IMR-90 (cell line): ENCODE measurements at places on chromosomes 6 and 20. TPM values are rescaled to one million over a fixed set of nuclear protein-coding genes. Genes with fewer than 3 reads are reported as not detected.
A peak's percentile ranks its signal among the peaks of the same experiment; 100 is the strongest.

- H3K27me3 ChIP-seq = no peaks in the 10 kb centered on the region
- peak; percentile 16 for DNase-seq
- H3K36me3 ChIP-seq = no peaks in the 10 kb centered on the region
- peaks cover 24% of the 10 kb centered on the region for H3K4me1 ChIP-seq
Observed at GRCh38 chr6:133547136-133547535, 306.0 kb downstream of the EYA4 start.

GRCh38 chr20:50113420-50114224 is 672 bp upstream of the UBE2V1 start:
- peaks cover 28% of the 10 kb centered on the region for H3K4me1 ChIP-seq
- H3K36me3 ChIP-seq = no peaks in the 10 kb centered on the region
- H3K4me3 ChIP-seq = peak overlapping the region; percentile 73
- DNase-seq = no peak
- peak overlapping the region; percentile 91 for H3K27ac ChIP-seq

DNA sequence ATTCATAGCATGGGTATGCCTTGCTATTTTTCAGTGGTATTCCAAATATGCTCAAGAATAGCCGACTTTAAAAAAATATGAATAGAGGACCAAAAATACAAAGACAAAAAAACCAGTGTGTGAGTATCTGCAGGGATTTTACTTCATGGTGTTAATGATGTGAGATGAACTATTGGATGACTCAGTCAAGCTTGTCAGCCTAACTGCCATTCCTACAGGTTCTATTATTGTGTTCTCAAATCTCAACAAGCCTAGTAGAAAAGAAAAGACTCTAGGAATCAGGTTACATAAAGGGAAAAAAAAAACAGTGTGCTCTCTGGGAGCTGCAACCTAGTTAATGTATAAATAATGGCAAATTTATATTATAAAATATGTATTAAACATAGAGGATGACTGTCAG is 588.4 kb upstream of the BTBD3 start:
- peak; percentile 12 for DNase-seq
- H3K27ac ChIP-seq = no peak overlapping the region
- no peaks in the 10 kb centered on the region for H3K27me3 ChIP-seq
- H3K4me3 ChIP-seq = no peak overlapping the region
- H3K4me1 ChIP-seq = no peaks in the 10 kb centered on the region

- H3K27ac ChIP-seq = no peak overlapping the region
- H3K4me1 ChIP-seq = no peaks in the 10 kb centered on the region
- H3K36me3 ChIP-seq = no peaks in the 10 kb centered on the region
- no peak overlapping the region for H3K4me3 ChIP-seq
- H3K27me3 ChIP-seq = peaks cover 11% of the 10 kb centered on the region
Observed at GRCh38 chr20:25125636-25126035, 43.7 kb upstream of the VSX1 start.

GRCh38 chr6:3808199-3808598 is 41.0 kb upstream of the FAM50B start:
- H3K27me3 ChIP-seq = no peaks in the 10 kb centered on the region
- no peak for DNase-seq
- H3K27ac ChIP-seq = no peak overlapping the region
- no peak overlapping the region for H3K4me3 ChIP-seq

DNA sequence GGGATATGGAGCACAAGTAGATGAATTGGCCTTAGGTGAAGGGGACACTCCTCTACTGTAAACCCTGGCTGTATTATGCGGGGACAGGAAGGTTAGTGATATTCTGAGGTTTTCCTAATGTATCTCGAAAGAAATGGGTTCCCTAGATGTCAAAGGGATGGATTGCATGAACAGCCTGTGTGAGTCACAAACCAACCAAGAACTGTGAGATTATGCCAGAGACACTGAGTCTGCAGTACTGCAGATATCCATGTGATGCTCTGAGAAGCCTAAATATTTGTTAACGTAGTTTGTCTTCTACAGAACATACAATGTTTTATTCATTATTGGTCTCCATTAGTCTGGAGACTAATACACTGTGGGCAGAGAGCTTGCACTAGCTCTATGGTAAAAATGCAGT is 182.2 kb downstream of the AKAP7 start:
- H3K36me3 ChIP-seq = no peaks in the 10 kb centered on the region
- no peak overlapping the region for H3K27ac ChIP-seq
- H3K4me1 ChIP-seq = no peaks in the 10 kb centered on the region
- H3K27me3 ChIP-seq = peaks cover 3% of the 10 kb centered on the region

GRCh38 chr20:11366660-11367059 is 551.0 kb upstream of the BTBD3 start:
- no peaks in the 10 kb centered on the region for H3K27me3 ChIP-seq
- peak; percentile 96 for DNase-seq
- no peaks in the 10 kb centered on the region for H3K36me3 ChIP-seq
- H3K4me1 ChIP-seq = peaks cover 5% of the 10 kb centered on the region; the same call in 1 of the 2 replicates

Gene HCRTR2
- under 0.01 TPM in 1 of 2 replicates, not detected in the other for total RNA-seq

Gene VSTM2L
- total RNA-seq = under 0.01 and 0.18 TPM in 2 replicates

Gene BPI
- total RNA-seq = not detected in 2 replicates
